ENCODE measurements at places on chromosomes 6 and 20.

DNA sequence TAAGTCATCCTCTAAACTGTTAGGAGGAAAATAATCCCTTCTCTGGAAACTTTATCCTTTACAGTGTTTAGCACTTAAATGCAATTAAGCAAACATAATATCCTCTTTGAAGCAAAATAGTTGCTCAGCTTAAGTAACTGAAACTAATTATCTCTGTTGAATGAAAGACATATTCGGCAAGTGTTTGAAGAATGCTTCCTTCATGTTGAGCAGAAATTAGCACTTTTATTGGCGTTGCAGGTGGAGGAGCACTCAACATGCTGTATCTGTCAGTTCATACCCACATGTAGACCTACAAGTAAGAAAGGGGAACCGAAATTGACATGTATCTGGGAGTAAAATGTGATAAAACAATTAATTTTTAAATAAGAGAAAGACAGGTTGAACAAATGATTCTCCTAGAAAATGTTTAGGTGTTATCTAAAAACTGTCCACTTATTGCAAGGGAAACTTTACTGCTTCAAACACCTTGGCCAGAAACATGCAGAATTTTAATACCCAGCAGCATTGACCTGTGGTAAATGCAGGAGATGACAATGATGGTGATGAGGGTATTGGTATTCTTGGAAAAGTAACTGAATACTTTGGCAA lies 987.0 kb upstream of the MAP3K7 start:
- no peak for DNase-seq

GRCh38 chr6:159913375-159913774 lies 22.6 kb downstream of the MAS1 start:
- DNase-seq: no peak

- no peak for DNase-seq
Measured at GRCh38 chr6:156934069-156934460, 156.9 kb downstream of the ARID1B start.

DNA sequence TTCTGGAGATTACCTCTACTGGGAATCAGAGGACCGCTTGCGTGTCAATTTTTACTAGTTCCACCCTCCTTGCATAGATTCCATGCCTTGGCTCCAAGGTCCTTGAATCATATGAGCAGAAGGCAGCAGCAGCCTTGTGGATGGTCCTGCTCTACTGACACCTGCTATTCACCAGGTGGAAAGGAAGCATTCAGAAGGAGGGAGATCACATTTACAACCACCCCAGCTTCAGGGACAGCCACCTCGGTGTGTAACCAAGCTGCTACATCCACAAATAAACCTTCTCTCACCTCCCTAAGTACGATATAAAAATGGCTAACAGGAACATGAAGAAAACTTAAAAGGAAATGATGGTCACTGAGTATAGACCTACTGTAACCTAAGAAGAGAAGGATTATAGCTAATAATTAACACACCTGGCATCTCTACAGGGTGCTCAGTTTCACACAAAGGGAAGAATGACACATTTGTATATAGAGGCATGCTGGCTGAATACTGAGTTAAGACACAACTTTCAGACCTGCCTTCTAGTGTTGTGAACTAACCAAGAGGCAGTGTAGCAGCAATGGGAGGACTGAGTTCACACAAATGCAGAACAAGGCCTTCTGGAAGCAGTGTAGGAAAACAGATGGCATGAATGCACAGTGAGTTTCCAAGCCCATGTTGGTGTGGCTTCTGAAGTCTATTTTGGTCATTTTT lies 46.3 kb upstream of the SRPK1 start:
- no peak for DNase-seq

DNA sequence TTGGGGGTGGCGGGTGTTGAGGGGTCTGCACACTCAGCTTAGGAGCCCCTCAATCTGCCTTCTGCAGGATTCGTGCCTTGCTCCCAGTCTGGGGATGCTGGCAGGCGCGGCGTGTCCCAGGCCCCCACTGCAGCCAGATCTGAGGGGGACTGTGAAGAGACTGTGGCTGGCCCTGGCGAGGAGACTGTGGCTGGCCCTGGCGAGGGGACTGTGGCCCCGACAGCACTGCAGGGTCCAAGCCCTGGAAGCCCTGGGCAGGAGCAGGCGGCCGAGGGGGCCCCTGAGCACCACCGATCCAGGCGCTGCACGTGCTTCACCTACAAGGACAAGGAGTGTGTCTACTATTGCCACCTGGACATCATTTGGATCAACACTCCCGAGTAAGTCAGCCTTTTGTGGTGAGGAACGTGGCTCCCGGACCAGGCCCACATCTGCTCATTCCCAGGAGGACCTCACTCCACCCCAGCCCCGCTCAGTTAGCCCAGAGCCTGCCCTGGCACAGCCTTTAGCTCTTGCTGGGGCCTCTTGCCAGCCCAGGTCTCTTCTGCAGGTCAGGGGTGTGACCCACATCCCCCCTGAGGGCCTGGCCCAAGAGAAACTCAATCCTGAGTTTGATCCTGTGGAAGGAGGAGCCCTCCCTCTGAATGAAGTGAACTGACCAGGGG lies 1.1 kb downstream of the EDN3 start:
- DNase-seq: no peak

DNA sequence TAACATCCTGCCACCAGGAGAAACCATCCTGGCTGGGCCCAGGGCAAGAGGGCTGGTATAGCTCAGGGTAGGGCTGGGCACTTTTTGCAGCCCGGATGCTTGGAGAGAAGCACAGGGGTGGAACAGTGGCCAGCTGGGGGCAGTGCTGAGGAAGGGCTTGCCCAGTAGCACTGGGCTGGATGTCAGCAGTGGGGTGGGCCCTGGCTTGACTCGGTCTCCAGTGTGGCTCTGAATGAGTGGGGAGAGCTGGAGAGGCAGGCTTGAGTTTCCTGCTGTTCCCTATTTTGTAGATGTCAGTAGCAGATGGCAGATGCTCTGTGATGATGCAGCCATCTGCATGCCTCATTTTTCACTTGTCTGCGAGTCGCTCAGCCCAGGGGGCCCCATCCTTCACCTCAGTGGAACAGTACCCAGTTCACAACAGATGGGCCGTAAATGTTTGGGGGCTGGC lies 56.3 kb upstream of the TULP1 start:
- DNase-seq: peak; percentile 24

DNA sequence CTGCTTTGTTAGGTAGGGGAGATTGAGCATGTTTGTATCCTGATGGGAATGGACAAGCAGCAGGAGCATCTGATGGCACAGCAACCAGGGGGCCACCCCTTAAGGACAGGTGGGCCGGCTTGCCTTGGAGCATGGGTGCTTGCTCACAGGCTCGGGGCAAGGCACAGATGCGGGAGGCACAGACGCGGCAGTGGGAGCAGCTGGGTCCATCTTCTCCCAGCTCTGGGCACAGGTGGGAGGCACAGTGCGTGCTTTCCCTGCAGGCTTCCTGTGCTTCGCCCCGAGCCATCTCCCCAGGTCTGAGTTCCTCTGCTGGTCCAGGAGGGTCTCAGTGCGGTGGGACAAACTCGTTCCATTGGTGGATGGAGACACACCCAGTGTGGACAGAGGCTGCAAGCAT lies 73.6 kb upstream of the BHLHE23 start:
- no peak for DNase-seq

DNA sequence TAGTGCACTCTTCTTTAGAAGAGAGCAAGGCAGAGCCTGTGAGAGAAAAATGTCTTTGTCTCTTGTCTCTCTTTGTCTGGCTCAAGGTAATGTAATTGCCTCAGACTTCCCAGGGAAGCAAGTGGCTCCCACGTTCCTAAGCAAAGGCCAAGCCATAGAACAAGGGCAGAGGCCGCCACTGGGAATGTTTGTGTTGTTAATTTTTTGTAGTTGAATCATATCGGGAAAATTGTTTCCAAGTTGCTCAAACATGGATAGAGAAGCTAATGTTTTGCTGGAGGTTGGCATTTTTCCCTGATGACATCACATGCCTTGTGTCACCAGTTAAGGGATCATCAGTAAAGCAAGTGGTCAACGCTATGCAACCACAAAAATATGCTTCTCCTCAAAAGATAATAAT lies 211.5 kb upstream of the FOXA2 start:
- peak; percentile 97 for DNase-seq

- DNase-seq: no peak
Measured at GRCh38 chr20:42986143-42986773, 203.4 kb downstream of the PTPRT start.

DNA sequence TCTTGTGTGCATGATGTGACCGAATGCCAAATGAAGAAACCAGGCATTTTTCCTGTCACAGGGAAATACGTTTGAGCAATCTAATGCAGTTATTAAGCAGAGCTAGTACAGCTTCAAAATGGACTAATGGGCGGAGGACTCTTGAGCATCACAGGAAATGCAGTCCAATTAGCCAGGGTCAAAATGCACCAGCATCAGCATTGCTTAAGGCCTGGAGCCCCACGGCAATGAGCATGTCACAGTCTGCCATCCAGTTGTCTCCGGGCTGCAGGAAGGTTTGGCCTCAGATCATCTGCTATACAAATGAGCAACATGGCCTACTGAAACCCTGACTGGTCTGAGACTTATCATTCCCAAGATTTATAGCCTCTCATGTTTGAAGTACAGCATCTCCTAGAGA lies 652.1 kb upstream of the SLC35B3 start:
- no peak for DNase-seq

GRCh38 chr20:20134941-20135575 lies 82.7 kb downstream of the CFAP61 start:
- no peak for DNase-seq

DNA sequence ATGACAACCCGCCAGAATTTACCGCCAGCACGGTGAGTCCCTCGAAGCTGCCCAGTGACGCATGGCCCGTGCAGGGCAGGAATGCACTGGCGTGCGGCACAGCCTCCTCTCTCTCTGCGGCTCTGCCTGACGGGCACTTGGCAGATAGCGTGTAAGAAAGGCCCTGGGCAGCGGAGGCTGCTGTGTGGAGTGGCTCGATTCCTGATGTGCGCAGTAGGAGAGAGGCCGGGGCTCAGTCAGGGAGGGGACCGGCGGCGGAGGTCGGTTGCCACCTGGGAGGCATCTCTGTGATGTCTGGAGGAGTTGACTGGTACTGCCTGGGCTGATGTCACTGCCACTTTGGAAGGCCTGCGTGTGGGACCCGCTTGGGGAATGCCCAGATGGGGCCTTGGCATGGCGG lies 170.7 kb downstream of the TAF4 start:
- no peak for DNase-seq

DNA sequence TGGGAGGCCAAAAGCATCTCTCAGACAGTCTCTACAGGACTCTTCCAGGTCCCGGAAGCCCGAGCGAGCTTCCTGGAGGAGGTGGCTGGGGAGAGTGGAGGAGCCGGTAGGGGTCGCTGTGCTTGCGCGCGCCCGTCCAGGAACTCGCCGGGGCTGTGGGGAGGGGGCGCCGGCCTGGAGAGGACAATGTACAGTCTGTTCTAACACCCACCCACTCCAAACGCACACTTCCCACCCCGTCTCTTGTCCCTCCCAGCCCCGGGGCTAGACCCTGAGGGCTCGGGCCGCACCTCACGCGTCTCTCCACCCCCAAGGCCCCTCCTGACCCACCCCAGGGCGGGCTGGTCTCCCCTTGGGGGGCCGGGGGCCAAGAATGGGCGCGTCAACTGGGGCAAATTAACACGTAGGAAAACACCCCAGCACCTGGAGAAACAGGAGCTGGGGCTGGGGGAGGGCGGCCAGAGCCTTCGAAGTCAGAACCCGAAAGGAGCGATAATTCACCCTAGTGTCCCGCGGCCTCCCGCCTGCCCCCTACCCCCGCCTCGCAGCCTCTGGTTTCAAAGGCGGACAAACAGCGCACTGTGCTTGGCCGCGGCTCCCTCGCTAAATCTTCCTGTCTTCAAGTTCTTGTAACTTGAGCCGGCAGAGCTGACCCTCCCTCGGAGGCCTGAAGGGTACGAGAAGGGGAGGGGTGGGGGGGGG lies 103.2 kb upstream of the FOXP4 start:
- DNase-seq: peak; percentile 96

DNA sequence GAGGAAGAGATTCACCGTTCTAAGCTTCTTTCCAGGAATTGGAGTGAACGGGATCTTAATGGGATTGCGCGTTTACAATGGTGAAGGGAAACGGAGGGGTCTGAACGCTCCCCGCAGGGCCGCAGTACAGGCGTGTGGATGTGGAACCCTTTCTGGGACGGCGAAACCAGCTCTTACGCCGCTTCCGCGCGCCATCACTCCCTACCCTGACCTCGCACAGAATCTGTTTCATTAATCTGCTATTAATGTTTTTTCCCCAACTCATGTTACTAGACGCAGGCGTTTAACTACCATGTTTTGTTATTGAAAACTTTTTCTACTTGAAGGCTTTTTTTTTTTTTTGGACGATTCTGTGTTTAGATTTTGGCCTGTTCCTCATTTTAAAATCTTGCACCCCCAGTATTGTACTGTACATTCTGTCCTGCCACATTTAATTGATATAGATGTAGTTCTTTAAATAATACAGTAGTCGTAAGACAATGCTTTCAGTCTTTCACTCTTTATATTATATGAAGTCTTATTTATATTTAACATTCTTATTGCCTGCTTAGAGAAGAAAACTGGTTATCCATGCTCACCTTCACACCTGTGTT lies 696 bp upstream of the SUPT3H start:
- no peak for DNase-seq

- no peak for DNase-seq
Measured at GRCh38 chr20:3044336-3044965, 1.0 kb downstream of the GNRH2 start.

DNA sequence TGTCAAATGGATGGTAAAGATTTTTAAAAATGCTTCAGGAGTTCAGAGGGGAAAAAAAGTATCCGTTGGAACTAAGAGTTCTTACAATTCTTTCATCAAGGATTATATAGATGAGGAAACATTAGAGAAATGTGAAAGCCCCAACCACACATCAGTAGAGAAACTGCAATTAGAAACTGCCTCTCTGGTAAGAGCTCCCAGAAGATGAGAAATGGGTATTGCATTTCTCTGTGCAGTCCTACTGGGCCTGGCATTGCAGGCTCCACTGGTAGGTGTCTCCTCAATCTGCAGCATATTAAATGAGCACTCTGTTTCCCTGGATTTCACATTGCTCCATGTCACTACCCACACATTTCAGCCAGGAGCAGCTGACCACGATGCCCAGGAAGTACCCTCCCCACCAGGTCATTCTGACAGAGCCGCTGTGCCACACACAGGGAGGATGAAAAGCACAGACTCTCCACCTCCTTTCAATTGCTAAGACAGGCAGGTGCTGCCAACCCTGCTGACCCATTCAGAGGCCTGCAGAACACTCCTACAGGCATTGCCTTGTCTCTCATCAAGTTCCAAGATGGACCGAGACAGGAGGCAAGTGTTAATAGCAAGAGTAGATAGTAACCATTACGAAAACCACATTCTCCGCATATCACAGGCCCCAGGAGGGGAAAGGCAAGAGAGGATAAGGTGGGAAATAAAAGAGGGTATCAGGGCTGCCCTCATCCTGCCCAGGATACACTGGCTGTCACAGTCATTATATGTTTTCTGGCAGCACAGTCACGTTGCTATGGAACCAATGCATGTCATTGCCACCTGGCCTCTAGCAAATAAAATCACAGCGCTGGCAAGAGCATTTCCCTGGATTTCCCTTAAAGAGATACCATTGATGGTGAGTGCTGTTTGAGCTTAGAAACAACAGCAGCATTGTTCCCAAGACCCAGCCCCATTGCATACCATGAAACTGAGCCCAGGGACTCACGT lies 241.7 kb downstream of the ATXN1 start:
- peak; percentile 76 for DNase-seq

Measured in muscle of leg (tissue), 16 donors.